ENCODE measurements at places on chromosomes 4 and X.

- peak; percentile 13 for DNase-seq
Measured at GRCh38 chr4:78308517-78308916, 243.1 kb upstream of the ANXA3 start.

DNA sequence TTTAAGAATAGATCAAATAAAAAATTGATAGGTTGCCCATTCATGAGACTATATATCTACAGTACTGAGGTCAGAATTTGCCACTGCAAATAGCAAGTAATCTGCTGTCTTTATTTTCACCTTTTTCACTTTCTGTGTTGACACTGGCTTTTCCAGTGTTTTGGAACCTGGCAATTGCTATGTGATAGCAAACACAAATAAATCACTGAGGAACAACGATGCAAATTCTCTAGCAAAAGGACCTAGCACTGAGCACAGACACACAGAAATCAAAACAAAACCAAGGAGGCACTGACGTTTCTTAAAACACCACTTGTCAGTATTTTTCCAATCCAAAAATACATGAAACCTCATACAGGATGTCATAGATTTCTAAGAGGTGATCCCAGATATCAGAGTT lies 210.7 kb downstream of the DHX15 start:
- no peak for DNase-seq

GRCh38 chr4:25180524-25181131 lies 20.4 kb upstream of the SEPSECS start:
- peak; percentile 14 for DNase-seq

DNA sequence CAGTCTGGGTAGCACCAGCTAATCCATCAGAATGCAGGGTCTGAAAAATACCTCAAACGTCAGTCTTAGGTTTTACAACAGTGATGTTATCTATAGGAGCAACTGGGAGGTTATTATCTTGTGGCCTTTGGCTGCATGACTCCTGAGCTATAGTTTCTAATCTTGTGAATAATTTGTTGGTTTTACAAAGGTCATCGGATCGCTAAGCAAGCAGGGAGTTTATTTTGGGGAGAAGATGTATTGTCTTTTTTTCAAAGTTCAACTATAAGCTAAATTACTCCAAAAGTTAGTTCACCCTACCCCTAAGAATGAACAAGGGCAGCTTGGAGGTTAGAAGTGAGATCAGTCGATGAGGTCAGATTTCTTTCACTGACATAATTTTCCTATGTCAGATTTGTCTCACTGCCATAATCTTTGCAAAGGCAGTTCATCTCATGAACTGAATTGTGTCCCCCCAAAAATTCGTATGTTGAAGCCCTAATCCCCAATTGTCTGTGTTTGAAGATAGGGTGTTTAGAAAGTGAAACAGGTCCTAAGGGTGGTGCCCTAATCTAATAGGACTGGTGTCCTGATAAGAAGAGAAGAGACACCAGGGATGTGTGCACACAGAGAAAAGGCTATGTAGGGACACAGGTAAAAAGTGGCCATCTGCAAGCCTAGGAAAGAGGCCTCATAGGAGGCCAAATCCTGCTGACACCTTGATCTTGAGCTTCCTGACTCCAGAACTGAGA lies 175.8 kb upstream of the GALNT7 start:
- no peak for DNase-seq

- DNase-seq = no peak
Measured at GRCh38 chr4:14434916-14435315, 567.4 kb upstream of the CPEB2 start.

- no peak for DNase-seq
Measured at GRCh38 chr4:176790398-176790797, 2.3 kb downstream of the VEGFC start.

GRCh38 chrX:134908356-134908755 lies 82.4 kb upstream of the SMIM10 start:
- no peak for DNase-seq

DNA sequence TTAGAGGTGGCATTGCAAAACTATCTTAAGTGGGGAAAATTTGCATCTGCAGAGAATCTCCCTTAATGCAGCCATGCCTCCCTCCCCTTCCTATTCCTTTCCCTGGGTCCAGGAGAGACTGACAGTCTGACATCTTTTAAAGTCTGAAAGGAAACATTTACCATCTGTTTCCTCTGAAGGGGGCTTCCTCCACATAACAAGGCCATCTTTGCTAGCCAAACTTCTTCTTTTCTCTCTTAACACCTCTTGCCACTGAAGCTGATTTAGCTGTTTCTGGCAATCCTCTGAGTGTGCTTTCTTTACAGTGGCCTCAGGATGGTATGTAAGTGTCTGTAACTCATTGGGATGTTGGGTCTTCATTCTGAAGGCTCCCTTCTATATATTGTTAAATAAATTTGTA lies 34.6 kb upstream of the AADAT start:
- no peak for DNase-seq

- no peak for DNase-seq
Measured at GRCh38 chr4:45119376-45119775, 393.0 kb upstream of the GNPDA2 start.

DNA sequence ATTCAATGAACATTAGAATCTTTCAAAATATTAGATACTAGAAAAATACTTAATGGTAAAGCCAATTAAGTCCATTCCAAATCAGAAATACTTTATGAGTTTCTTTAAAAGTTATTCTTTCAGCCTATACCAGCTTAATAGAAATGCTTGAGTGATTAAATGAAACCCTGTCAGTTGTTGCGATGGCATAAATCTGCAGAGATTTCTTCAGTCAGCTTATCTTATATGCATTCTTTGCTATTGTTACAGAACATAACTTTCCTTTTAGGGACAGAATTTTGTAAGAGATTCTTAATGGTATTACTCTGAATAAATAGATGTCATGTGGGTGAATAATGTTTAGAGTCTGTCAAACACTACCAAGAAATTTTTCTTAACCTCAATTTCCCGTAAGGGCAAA lies 325.0 kb upstream of the HAND2 start:
- DNase-seq = no peak

GRCh38 chr4:58275856-58276255 lies 1165.7 kb upstream of the IGFBP7 start:
- DNase-seq = no peak

DNA sequence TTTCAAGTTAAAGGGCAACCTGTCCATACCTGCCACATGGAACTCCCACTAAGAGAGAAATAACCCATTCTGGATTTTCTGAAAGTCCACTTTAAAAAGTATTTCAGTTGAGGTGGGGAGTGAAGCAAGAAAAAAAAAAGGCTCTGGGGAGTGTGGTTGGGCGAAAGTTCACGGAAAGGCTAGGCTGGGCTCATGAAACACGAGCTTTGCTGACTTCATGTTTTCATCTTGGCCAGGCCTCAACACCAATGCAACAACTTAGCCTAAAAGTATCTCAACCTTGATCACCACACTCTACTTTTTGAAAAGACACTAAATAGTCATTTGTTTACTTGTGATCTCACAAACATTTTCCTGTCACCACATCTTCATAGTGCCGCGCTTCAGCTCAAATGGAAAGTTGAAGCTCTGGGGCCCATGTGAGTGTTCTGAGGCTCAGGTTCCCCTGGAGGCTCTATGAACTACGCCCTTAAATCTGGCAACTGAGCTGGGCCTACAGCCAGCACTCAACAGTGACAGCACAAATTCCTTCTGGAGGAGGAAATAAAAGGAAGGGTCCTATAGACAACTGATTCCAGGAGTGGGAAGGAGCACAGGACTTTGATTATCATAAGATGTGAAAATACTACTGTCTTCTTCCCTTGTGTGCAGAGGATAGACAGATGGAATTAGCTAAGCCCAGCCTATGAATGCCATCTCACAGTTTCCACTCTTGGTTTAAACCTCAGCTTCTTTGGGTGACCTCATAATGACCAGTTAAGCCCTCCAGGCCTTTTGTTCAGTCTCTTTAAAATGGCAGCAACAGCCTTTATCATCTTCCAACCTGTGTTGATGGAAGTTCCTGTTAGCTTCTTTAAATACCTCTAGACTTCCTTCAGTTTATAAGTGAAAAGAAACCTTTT lies 5.1 kb downstream of the CD40LG start:
- no peak for DNase-seq

DNA sequence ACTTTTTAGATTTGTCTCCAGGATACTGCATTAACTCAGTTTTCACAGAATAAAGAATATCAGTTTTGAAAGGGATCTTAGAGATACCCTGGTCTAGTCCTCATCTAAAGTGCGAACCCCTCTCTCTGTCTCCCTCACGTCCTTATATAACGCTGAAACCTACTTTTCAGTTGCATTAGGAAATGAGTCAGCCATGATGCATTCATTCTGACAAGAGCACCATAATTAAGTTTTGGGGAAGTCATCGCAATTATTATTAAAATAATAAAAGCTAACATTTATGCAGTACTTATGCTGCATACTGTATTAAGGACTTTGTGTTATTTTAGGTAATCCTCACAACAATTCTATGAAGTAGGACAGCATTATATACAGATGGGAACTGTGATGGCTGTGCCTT lies 116.1 kb downstream of the REELD1 start:
- no peak for DNase-seq

DNA sequence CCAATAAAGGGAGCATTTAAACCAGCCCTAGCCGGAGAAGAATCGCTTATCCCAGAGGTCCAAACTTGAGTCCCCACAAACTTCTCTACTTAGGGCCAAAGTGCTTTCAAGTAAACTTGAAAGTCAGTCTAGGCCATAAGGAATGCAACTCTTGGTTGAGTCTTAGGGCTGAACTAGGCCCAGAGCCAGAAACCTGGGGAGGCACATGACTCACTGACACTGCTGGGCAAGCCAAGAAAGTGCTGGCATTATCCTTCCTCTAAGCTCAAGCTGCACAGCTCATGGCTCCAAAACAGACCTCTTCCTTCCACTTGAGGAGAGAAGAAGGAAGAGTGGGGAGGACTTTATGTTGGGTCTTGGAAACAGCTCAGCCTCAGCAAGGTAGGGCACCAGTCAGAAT lies 1257.3 kb upstream of the DIAPH2 start:
- no peak for DNase-seq

DNA sequence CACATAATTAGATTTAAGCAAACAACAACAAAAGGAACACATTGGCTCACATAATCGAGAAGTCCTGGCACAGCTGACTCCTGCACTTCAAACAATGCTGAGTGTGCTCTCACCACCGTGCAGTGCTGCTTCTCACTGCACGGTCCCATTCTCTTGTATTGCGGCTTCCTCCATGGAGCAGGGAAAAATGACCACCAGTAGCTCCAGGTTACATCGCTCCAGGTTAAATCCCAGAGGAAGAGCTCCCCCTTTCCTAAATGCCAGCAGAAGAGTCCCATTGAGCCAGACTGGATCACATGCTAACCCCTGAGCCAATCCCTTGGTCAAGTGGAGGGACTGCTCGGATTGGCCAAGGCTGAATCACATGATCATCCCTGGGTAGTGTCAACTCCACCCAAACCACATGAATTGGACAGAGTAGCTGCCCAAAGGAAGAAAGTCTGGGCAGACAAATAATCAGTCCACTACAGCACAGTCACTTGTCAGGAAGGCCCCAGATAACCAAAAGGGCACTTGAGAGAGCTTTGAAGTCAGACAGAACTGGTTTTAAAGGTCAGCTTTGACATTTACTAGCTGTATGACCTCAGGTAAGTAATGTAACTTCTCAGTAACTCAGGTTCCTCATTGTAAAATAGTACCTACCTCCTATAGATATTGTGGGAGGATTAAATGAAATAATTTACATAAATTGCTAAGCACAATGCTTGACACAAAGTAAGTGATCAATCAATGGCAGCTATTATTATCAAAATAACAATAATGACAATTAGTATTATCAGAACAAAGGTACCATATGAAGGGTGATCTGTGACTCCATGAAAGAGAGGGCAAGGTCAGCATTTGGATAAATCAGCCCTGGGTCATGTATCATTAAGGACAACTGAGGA lies 14.3 kb downstream of the TEC start:
- DNase-seq = no peak

- DNase-seq = no peak
Measured at GRCh38 chr4:173073939-173074500, 94.6 kb upstream of the GALNT7 start.

DNA sequence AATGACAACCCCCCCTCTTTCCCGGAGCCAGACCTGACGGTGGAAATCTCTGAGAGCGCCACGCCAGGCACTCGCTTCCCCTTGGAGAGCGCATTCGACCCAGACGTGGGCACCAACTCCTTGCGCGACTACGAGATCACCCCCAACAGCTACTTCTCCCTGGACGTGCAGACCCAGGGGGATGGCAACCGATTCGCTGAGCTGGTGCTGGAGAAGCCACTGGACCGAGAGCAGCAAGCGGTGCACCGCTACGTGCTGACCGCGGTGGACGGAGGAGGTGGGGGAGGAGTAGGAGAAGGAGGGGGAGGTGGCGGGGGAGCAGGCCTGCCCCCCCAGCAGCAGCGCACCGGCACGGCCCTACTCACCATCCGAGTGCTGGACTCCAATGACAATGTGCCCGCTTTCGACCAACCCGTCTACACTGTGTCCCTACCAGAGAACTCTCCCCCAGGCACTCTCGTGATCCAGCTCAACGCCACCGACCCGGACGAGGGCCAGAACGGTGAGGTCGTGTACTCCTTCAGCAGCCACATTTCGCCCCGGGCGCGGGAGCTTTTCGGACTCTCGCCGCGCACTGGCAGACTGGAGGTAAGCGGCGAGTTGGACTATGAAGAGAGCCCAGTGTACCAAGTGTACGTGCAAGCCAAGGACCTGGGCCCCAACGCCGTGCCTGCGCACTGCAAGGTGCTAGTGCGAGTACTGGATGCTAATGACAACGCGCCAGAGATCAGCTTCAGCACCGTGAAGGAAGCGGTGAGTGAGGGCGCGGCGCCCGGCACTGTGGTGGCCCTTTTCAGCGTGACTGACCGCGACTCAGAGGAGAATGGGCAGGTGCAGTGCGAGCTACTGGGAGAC lies 1.6 kb downstream of the PCDH10 start:
- DNase-seq = no peak

GRCh38 chr4:184856277-184856609 lies 30.5 kb upstream of the ACSL1 start:
- no peak for DNase-seq

GRCh38 chr4:15149839-15150592 lies 147.7 kb downstream of the CPEB2 start:
- peak; percentile 50 for DNase-seq

DNA sequence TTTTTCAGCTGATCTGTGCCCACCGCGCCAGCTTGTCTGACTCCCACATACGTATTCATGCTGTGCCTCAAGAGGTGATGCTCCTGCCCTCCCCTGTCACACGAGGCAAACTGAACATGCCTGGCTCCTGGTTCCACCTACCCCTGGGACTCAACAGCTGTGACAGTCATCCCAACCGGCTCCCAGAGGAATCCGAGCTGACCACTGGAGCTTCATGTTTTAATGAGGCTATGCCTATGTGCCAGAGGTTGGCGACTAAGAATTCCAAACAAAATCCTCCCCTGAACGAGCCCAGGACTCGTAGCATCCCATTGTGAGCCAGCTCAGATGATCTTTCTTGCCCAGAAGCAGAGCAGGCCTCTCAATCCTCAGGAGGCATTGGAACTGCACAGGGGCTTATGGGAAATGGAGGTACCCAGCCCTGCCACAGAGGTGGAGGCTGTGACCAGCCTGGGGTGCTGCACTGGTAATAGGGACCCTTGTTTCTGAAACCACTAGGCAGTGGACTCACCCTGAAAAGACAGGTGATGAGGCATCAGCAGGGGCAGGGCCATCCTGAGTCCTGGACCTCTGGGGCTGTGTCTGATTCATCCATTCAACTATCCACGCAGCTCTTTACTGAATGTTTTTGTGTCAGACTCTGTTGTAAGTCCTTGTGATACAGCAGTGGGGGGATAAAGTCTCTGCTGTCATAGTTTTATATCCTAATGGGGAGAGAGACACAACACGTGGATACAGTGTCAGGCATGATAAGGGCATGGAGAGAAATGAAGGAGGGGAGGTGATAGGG lies 325.0 kb downstream of the EVC2 start:
- DNase-seq = no peak

GRCh38 chr4:52554612-52555355 lies 104.3 kb downstream of the USP46 start:
- no peak for DNase-seq
